ENCODE measurements at places on chromosomes 2 and 18.

DNA sequence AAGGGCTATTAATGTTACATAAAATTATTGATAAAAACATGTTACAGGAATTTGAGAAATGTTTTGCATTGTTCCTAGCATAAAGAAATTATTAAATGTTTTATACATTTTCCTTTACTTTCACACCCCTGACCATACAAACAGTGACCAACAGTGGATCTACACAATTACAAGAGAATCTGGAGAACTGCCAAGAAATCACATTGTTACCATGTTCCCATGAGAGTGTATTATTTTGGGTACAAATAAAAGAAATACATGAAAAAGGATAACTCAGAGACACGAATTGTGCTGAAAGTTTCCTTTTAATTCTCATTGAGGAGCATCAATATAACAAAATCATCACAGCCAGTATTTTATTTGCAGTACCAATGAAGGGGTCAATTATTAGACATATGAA lies 150.1 kb downstream of the WDPCP start:
- no peak for DNase-seq

GRCh38 chr2:8472545-8473323 lies 209.1 kb upstream of the ID2 start:
- DNase-seq: no peak

GRCh38 chr18:26708806-26709716 lies 156.4 kb downstream of the AQP4 start:
- no peak for DNase-seq

DNA sequence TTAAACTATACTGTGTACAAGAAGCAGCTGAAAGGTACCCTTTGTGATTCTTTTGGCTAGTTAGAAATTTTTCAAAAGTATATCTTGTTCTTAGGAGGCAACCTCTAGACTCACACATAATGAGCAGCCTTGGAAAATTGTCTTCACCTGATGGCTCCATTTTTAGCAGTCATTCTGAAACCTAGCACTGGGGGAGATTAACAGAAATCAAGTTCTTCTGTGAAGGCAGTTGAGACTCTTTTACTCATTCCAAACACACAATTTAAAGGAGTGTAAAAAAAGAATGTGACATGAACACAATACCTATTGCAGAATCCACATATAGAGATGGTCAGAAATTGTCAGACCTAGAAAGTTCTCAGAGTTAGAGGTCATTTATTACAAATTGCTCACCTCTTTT lies 197.7 kb downstream of the UBE2E3 start:
- no peak for DNase-seq

DNA sequence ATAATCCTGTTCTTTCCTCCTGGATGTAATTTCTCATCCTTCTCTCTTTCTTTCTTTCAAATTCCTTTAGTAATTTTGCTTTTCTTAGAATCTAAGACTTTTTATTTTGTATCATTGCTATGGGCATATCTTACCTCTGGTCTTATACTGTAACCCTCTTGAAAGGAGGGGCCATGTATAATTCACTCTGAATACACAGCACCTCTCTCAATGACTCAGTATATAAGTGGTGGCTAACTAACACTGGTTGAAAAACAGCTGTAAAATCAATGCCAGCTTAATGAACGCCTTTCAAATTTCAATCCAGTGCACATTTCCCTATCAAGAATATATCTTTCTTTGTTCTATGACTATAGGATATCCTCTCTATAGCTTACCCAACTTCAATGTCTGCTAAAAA lies 53.7 kb downstream of the CWC22 start:
- no peak for DNase-seq

- no peak for DNase-seq
Observed at GRCh38 chr2:203804764-203805485, 62.6 kb upstream of the CTLA4 start.

GRCh38 chr2:222146488-222146887 lies 152.3 kb downstream of the PAX3 start:
- no peak for DNase-seq

DNA sequence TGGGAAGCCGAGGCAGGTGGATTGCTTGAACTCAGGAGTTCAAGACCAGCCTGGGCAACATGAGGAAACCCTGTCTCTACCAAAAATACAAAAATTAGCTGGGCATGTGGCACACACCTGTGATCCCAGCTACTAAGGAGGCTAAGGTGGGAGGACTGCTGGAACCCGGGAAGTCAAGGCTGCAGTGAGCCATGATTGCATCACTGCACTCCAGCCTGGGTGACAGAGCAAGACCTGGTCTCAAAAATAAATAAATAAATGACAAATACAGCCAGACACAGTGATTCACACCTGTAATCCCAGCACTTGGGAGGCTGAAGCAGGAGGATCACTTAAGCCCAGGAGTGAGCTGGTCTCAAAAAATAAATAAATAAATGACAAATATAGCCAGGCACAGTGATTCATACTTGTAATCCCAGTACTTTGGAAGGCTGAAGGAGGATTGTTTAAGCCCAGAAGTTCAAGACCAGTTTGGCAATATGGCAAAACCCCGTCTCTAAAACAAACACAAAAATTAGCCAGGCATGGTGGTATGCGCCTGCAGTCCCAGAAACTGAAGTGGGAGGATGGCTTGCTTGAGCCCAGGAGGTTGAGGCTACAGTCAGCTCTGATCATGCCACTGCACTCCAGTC lies 6.2 kb downstream of the KANSL3 start:
- no peak for DNase-seq

GRCh38 chr2:39455826-39456225 lies 18.7 kb upstream of the MAP4K3 start:
- no peak for DNase-seq

DNA sequence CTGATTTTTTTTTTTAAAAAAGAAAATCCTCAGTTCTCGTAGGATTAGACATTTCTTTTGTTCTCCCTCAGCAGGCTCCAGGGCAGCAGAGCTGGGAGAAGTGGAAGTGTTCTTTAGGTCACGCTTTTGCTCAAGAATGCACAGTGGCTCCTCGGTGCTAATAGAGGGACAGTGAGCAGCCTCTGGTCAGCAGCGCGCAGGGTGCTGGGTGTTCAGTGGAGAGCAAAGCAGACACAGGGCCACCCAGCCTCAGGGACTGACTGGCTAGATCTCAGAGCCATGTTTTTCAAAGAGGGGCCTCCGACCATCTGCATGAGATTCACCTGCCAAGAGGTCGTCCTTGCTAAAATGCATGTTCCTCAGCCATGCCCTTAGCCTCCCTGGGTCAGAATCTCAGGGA lies 218.8 kb downstream of the HAUS1 start:
- DNase-seq: no peak

- DNase-seq: no peak
Observed at GRCh38 chr18:58268849-58269248, 224.8 kb downstream of the NEDD4L start.

DNA sequence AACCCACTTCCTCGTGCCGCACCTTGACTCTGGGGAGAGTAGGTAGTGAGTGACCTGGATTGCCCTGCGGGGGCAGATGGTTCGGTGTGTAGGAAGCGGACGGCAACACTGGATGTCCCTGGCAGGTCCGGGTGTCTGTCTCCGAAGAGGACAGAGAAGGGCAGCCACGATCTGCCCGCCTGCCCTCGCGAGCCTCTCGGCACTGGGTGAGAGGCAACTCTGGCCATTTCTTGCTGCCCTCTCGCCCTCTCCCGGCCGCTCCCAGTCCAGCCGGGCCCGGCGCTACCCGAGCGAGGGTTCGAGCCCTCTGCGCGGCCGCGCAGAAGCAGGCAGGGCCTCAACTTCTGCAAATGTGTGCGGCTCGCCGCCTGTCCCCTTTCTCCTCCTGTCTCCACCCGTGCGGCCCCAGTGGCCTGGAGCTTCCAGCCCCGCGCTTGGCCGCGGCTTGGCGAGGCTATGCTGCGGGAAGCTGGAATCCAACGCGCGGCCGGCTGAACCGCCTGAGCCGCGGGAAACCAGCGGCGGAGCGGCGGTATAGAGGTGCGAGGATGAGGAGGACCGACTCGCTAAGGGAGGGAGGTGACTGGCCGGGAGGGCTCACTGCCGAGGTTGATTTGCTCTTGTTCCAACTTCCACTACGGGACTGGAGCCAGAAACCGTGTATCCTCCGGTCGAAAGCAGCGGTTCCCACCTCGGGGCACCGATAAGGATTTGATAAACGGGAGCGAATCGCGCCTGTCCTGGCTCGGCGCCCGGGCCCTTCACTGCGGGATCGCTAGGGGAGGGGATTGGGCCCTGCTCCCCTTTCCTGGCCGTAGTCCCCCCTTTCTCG lies 1.5 kb downstream of the EPAS1 start:
- DNase-seq: no peak

- no peak for DNase-seq
Observed at GRCh38 chr2:172280571-172281361, 146.6 kb upstream of the ITGA6 start.

- no peak for DNase-seq
Observed at GRCh38 chr18:37691162-37691561, 125.6 kb upstream of the CELF4 start.

DNA sequence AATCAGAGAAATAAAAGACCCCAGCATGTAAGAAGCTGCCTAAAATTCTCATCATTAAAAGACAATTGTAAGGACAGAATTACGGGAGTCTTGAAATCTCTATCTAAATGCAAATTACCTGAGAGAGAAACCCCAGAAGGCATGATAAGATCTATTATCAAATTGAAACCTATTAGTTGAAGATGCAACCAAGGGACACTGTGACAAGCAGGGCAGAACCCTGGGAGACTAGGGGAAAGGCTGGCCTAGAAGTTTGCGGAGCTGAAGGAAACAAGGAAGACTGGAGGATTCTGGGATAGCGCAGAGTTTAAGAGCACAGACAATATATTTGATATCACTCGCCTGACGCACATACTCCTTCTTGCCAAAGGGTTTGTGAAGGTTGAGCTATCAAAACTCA lies 319.5 kb upstream of the CHAC2 start:
- no peak for DNase-seq

GRCh38 chr2:215347878-215348277 lies 36.0 kb downstream of the ATIC start:
- DNase-seq: no peak

DNA sequence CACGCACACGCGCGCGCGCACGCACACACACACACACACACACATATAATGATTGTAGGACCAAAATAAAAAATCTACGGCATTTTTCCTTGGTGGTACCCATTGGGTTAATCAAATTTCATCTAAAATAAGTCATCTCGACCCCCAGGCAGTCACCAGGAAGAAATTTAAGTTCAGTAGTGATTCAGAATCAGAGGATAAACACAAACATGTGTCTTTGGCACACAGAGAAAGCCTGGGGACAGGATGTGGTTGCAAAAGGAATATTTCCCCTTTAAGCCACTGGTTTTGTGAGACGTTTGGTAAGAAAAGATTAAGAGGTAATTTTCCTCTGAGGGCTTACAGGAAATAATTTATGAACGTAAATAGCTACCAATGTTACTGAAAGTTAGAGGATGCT lies 171.6 kb upstream of the PIEZO2 start:
- no peak for DNase-seq

DNA sequence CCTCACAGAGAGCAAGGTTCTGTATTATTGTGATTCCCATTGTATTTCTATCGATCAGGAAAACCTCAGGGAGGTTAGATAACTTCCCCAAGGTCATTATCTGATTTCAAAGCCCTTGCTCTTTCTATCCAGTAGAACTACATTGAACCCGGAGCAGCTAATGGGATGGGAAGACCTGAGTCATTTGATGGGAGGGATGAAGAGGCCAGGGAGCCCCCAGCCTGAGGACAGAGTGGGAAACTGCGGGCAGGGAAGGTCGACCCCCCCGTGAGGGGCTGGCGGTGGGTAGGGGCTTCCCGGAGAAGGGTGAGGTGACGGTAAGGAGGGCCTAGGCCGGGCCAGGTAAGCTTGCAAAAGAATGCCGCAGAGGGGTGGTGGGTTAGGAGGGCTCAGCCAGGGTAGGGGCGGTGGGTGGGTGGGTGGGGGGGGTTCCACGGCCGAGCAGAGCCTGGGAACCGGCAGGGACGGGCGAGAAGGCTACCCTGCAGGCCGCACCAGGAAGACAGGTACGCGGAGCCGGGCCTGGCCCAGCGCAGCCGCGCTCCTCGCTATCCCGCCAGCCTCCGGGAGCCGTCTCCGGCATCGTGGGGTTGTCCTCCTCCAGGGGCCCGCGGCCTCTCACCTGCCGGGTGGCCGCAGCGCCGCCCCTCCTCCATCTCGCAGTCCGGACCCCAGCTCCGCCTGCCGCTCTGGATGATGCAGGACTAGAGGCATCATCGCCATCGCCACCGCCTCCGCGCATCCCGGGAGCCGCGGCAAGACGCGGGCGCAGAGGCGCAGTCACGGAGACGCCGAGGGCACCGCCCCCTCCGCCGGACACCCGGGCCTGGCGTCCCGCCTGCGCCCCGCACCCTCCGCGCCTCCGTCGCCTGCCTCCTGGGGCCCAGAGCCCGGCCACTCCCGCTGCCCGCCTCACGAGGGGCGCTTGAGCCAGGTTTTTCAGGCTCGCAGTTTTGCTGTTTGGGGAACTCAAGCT lies at the start of gene GPR75:
GPR75 (minus strand) TSS at position 762 of the 976 bp plus-strand sequence. CDS start 5,211 bp downstream, outside the sequence.
- DNase-seq: no peak

DNA sequence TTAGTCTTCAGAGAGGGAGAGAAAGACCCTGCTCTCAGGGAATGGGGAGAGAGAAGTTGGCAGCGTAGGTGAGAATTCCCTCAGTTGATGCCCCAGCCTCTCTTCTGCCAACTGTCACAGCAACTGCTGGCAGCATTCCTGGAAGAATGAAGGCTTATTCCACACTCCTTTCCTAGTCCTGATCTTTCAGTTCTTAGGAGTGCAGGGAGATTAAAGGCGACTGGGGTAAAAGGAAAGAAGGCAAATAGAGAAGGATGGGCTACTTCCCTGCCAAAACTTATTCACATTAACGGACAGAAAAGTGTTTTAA lies 65.9 kb upstream of the ACAA2 start:
- DNase-seq: no peak

DNA sequence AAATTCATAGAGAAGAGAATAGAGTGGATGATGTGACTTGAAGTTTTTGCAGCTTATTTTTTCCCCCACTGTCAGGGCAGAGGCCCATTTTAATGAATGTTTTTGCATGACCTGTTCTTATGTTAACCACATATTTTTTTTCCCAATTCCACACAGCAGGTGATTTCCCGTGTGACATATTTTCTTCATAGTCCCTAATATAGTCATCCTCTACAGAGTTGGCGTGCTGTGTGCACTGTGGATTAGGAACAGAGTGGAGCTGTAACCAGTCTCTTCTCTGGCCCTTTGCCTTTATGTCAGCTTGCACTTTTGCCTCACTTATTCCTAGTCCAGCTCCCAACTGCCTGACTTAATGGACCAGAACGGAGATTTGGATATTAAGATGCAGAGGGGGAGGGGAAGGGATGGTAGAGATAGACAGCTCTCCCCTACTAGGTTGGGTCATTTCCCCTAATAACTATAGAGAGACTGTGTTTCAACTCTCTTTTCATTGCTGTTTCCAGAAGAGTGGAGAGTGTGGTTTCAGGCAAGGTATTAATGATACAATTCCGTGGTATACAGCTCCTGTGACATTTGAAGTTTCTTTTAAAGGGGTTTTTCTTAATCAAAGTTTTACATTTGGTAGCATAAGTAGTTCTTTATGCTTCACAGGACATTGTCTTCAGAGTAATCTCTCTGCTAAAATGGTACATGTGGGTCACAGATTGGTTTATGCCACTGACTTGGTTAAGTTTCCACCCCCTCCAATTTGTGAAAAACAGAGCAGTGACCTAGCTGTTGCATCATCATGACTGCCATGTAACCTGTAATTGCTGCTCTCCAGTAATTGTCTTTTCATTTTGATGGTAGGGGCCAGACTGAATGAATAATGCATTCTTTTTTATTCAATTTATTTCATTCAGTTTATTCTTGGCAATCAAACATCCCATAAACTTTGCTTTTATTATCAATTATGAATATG lies 161.3 kb downstream of the HAUS1 start:
- no peak for DNase-seq

All from glomerular endothelial cell (primary cell).